Mesothelial cell of epicardium (in vitro differentiated cells): ENCODE measurements at places on chromosomes 16 and 17.
A peak's percentile ranks its signal among the peaks of the same experiment; 100 is the strongest.

- H3K4me1 ChIP-seq = peaks cover 47% of the 10 kb centered on the region
- no peaks in the 10 kb centered on the region for H3K27me3 ChIP-seq
- H3K27ac ChIP-seq = peak overlapping the region; percentile 91
- peaks cover 2% of the 10 kb centered on the region for H3K36me3 ChIP-seq
- no peak for DNase-seq
- no peak overlapping the region for H3K4me3 ChIP-seq
These were observed 83.7 kb upstream of the ZNF469 start for GRCh38 chr16:88298833-88299745.

GRCh38 chr16:23318639-23319038 lies 16.5 kb downstream of the SCNN1B start:
- H3K27me3 ChIP-seq = peaks cover 1% of the 10 kb centered on the region
- no peak overlapping the region for H3K27ac ChIP-seq
- H3K36me3 ChIP-seq = no peaks in the 10 kb centered on the region
- H3K4me1 ChIP-seq = no peaks in the 10 kb centered on the region

DNA sequence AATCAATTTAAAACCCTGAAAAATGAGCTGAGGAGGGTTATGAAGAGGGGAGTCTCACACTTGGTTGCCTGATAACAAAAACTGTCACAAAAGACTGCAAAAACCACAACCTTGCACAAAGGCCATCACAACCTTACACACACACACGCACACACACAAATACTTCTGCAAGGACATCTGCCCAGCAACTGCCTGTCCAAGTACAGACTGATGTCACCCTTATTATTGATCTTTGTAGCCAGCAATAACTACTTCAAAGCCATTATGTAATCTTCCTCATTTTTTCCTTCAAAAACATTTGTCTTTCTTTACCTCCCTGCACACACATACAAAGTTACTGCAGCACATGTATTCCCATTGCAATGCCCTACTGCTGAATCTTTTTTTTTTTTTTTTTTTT lies 253.2 kb upstream of the HSBP1 start:
- H3K27me3 ChIP-seq = peaks cover 15% of the 10 kb centered on the region
- H3K27ac ChIP-seq = no peak overlapping the region
- no peak for DNase-seq
- no peaks in the 10 kb centered on the region for H3K36me3 ChIP-seq
- H3K4me3 ChIP-seq = no peak overlapping the region

- H3K4me3 ChIP-seq = peak overlapping the region; percentile 28
- no peak for DNase-seq
- H3K27ac ChIP-seq = no peak overlapping the region
- H3K27me3 ChIP-seq = peaks cover 97% of the 10 kb centered on the region
- peaks cover 48% of the 10 kb centered on the region for H3K4me1 ChIP-seq
- no peaks in the 10 kb centered on the region for H3K36me3 ChIP-seq
These were observed 3.7 kb downstream of the DLX4 start for GRCh38 chr17:49972486-49973270.

DNA sequence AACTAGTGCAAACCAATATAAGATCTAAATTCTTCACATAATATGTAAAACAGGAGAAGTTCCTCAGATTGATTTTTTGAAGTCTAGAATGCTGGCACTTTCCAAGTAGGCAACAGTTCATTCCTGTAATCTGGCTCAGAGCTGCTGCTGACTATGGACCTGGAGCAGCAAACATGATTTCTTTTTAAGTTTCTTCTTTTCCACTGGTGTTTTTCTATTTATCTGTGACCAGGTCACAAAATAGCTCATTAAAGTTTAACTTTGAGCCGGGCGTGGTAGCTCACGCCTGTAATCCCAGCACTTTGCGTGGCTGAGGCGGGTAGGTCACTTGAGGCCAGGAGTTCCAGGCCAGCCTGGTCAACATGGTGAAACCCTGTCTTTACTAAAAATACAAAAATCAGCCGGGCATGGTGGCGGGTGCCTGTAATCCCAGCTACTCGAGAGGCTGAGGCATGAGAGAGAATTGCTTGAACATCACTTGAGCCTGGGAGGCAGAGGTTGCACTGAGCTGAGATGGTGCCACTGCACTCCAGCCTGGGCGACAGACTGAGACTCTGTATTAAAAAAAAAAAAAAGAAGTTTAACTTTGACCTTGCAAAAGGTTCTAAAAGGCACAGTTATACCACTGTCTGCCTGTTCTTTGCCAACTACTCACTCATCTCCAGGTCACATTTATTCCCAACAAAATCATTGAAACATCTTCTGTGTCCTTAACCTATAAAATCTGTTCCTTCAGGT lies 29.4 kb upstream of the SLC13A2 start:
- H3K4me3 ChIP-seq = no peak overlapping the region
- no peak overlapping the region for H3K27ac ChIP-seq
- no peaks in the 10 kb centered on the region for H3K36me3 ChIP-seq
- H3K27me3 ChIP-seq = peaks cover 33% of the 10 kb centered on the region

DNA sequence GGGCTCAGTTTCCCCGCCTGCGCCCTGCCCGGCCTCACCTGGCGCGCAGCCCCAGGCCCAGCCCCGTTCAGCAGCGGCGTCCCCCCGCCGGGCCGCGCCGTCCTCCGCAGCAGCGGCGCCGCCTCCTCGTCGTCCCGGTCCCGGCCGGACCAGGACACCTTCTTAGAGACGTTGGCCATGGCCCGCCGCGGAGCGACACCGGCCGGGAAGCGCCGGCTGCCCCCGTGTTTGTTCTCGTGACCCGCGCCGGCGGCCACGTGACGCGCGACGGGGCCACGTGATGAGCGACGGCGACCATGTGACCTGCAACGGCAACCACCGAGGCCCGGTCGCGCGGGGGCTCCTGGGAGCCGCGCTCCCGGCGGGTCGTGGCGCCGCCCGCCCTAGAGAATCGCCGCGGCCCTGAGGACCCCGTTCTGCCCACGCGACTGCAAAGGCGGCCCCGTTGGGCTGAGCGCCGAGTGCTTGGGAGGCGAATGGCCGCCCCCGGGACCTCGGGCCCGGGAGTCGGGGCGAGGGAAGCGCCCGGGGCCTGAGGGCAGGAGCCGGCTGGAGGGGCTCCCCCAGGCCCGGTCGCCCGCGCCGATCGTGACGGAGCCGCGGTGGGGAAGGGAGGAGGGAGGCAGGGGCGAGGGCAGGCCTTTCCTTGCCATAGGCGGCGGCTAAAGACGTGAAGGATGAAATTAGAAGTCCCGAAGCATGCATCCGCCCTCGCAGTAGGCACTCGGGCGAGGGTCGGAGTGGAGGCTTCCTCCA lies at the start of gene CLCN7:
CLCN7 (minus strand) TSS at position 233 of the 756 bp plus-strand sequence; CDS start at position 179, 54 bp downstream.
- peak within 1 kb of the TSS; percentile 87 for H3K27ac ChIP-seq
- peaks cover 2% of the 10 kb centered on the region for H3K27me3 ChIP-seq
- peak; percentile 86 for DNase-seq
- H3K4me1 ChIP-seq = peaks cover 19% of the 10 kb centered on the region

DNA sequence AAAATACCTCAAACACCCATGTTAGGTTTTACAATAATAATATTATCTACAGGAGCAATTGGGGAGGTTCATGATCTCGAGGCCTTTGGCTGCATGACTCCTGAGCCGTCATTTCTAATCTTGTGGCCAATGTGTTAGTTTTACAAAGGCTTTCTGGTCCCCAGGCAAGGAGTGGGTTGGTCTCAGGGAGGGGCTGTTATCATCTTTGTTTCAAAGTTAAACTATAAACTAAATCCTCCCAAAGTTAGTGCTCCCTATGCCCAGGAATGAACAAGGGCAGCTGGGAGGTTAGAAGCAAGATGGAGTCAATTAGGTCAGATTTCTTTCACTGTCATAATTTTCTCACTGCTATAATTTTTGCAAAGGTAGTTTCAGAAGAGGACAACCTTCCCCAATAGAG lies 9.1 kb upstream of the CCL5 start:
- H3K36me3 ChIP-seq = no peaks in the 10 kb centered on the region
- no peaks in the 10 kb centered on the region for H3K27me3 ChIP-seq
- DNase-seq = no peak
- peak overlapping the region; percentile 97 for H3K27ac ChIP-seq

GRCh38 chr17:17200831-17201230 lies 5.3 kb downstream of the PLD6 start:
- no peaks in the 10 kb centered on the region for H3K36me3 ChIP-seq
- no peak overlapping the region for H3K27ac ChIP-seq
- peaks cover 22% of the 10 kb centered on the region for H3K4me1 ChIP-seq

- peaks cover 27% of the 10 kb centered on the region for H3K27me3 ChIP-seq
- H3K27ac ChIP-seq = no peak overlapping the region
- DNase-seq = no peak
- no peaks in the 10 kb centered on the region for H3K36me3 ChIP-seq
- H3K4me3 ChIP-seq = no peak overlapping the region
These were observed 5.4 kb downstream of the TPSD1 start for GRCh38 chr16:1261131-1261892.

- DNase-seq = no peak
- H3K27me3 ChIP-seq = no peaks in the 10 kb centered on the region
- no peak overlapping the region for H3K4me3 ChIP-seq
- H3K27ac ChIP-seq = no peak overlapping the region
These were observed 11.0 kb downstream of the ZNF276 start for GRCh38 chr16:89732142-89732917.

- no peak for DNase-seq
- peak overlapping the region; percentile 77 for H3K27ac ChIP-seq
- H3K4me3 ChIP-seq = peak overlapping the region; percentile 15
- peaks cover 48% of the 10 kb centered on the region for H3K4me1 ChIP-seq
- no peaks in the 10 kb centered on the region for H3K27me3 ChIP-seq
These were observed 140.1 kb downstream of the CCDC182 start for GRCh38 chr17:57604771-57605674.

GRCh38 chr16:29986931-29987330 lies 8.5 kb downstream of the HIRIP3 start:
- no peak for DNase-seq
- no peak overlapping the region for H3K4me3 ChIP-seq

- H3K27me3 ChIP-seq = peaks cover 16% of the 10 kb centered on the region
- DNase-seq = no peak
- H3K36me3 ChIP-seq = no peaks in the 10 kb centered on the region
- H3K4me1 ChIP-seq = peaks cover 23% of the 10 kb centered on the region
These were observed 2.6 kb downstream of the OVCA2 start for GRCh38 chr17:2044263-2044894.

DNA sequence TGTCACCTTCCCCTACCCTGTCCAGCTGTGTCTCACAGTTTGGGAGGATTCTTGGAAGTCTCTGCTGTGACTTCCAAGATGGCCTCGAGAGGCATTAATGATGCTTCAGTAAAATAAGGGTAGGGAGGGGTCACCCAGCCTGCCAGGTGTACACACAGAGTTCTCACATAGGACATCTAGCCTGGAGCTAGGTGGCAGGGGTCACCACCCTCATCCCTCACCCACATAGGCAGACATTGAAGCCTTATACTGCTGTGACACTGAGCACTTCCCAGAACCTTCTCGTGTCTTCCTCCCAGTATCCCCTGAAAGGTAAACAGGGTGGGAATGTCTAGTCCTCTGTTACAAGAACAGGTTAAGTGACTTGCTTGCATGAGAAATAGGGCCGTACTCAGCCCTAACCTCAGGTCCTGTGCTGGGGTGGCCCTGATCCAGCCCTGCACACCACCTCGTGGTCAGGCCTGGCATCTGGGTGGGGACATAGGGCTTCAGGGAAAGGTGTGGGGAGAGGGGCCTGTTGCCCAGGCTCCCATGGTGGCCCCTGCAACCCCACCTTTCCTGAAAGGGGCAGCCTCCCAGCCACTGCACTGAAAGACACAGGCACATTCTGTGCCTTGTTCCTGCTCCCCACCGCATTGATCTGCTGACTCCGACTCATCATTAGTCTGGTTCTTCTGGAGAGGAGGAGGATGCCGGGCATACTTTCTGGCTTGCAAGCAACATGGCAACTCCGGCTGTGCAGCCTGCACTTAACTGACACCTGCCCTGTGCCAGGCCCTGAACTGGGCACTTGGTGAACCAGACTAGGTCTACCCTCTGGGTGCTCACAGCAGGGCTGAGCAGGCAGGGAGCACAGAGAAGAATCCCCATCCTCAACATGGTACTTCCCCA lies 3.6 kb upstream of the MMP15 start:
- no peak overlapping the region for H3K27ac ChIP-seq
- H3K36me3 ChIP-seq = no peaks in the 10 kb centered on the region
- H3K4me3 ChIP-seq = no peak overlapping the region
- H3K27me3 ChIP-seq = peaks cover 8% of the 10 kb centered on the region
- H3K4me1 ChIP-seq = peaks cover 24% of the 10 kb centered on the region

GRCh38 chr16:77721752-77722308 lies 484 bp upstream of the NUDT7 start:
- peaks cover 3% of the 10 kb centered on the region for H3K36me3 ChIP-seq
- H3K4me3 ChIP-seq = peak overlapping the region; percentile 83
- DNase-seq = no peak
- H3K4me1 ChIP-seq = peaks cover 9% of the 10 kb centered on the region
- no peaks in the 10 kb centered on the region for H3K27me3 ChIP-seq
- H3K27ac ChIP-seq = peak overlapping the region; percentile 74

DNA sequence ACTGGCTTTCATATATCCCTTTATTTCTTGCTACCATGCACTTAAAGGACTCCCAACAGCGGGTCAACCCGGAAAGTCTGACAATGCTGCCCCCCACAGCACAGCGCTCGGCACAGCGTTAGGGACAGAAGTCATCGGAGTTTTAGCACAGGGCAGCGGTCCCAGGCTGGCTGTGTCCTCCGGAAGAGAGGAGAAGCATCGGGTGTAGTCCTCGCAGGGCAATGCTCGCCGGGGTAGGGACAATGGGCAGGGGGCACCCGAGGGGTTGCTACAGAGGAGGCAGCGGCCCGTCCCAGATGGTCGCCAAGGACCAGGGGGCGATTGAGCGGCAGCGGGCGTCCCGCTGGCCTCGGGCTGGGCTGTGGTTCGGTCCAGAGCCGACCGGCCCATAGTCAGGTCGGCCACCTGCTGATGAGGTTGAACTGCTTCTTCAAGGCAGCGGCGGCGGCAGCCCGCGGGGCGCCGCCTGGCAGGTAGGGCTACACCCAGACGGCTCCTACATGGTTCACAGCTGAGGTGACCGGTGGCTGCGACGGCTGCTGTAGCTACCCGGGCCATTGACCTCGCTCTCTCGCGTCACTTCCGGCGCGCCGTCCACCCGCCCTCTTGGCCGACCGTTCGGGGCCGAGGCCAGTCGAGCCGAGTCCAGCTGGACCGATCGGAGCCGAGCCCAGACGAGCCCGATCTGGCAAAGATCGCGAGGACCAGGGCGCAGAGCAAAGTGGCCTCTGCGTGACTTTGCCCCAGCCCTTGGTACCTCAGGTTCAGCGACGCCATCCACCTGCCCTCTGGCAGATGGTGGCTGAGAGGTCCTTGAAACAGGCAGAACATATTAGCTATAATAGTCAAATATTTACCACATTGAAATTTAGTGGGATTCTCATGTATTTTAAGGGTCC lies 4.7 kb upstream of the LCMT1 start:
- peak overlapping the region; percentile 93 for H3K4me3 ChIP-seq
- no peak for DNase-seq
- H3K36me3 ChIP-seq = no peaks in the 10 kb centered on the region
- H3K27me3 ChIP-seq = peaks cover 18% of the 10 kb centered on the region

DNA sequence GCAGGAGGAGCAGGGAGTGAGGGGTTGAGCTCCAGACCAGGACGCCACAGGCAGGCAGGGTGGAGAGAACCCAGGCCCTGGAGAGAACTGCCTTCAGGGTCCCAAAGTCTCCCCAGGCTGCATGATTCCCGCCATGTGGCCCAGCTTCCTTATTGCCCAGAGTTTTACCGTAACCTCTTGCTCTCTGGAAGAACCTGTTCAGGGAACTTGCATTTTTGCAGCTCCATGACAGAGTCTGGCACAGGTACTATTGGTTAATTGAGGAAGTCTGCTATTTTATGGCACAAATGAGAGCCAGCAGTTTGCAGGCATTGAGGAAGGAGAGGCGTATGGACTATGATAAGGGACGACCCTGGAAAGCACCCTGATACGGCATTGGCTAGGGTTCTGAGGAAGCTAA lies 11.6 kb upstream of the NOS2 start:
- no peak for DNase-seq
- no peaks in the 10 kb centered on the region for H3K4me1 ChIP-seq
- no peak overlapping the region for H3K4me3 ChIP-seq

GRCh38 chr16:80369138-80369958 lies 171.4 kb upstream of the DYNLRB2 start:
- no peak overlapping the region for H3K27ac ChIP-seq
- H3K4me1 ChIP-seq = no peaks in the 10 kb centered on the region
- no peak overlapping the region for H3K4me3 ChIP-seq
- no peaks in the 10 kb centered on the region for H3K36me3 ChIP-seq
- peak; percentile 49 for DNase-seq
- H3K27me3 ChIP-seq = peaks cover 9% of the 10 kb centered on the region
